ENCODE measurements at places on chromosomes 2 and 18.

GRCh38 chr2:8615576-8616281, 66.1 kb upstream of the ID2 start:
- DNase-seq = no peak

GRCh38 chr18:23266717-23267446, 131.6 kb downstream of the CABLES1 start:
- DNase-seq = no peak

- no peak for DNase-seq
These were observed 33.3 kb downstream of the NDUFA10 start for GRCh38 chr2:239991689-239992314.

DNA sequence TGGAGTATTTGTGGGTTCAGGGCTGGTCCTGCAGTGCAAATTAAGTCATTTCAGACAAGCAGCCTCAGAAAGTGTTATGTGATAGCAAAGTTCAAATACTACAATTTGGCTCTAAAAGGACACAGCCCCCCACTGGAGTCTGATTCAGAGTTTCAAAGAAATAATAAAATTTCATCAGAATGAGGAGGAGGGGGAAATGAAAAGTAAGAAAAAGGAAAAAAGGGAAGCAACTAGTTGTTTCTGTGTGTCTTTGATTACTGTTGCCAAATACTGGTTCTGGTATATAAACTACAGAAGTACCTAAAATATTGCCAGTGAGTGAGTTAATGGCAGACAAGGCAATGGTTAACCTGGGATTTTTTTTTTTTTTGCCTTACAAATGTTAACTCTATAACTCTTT, 773.9 kb downstream of the BCL11A start:
- no peak for DNase-seq

DNA sequence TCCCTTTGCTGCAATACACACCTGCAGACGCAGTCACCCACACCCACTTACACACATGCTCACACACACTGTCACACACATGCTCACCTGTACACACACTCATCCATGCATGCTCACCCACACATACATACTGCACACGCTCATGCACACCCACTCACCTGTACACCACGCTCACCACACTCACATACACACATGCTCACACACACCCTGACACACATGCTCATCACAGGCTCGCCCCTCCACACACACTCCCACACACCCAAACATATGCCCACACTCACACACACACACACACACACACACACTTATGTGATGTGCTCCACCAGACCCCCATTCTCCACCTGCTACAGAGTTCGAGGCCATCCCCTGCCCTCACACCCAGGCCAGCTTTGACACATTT, 22.8 kb upstream of the CREG2 start:
- no peak for DNase-seq

DNA sequence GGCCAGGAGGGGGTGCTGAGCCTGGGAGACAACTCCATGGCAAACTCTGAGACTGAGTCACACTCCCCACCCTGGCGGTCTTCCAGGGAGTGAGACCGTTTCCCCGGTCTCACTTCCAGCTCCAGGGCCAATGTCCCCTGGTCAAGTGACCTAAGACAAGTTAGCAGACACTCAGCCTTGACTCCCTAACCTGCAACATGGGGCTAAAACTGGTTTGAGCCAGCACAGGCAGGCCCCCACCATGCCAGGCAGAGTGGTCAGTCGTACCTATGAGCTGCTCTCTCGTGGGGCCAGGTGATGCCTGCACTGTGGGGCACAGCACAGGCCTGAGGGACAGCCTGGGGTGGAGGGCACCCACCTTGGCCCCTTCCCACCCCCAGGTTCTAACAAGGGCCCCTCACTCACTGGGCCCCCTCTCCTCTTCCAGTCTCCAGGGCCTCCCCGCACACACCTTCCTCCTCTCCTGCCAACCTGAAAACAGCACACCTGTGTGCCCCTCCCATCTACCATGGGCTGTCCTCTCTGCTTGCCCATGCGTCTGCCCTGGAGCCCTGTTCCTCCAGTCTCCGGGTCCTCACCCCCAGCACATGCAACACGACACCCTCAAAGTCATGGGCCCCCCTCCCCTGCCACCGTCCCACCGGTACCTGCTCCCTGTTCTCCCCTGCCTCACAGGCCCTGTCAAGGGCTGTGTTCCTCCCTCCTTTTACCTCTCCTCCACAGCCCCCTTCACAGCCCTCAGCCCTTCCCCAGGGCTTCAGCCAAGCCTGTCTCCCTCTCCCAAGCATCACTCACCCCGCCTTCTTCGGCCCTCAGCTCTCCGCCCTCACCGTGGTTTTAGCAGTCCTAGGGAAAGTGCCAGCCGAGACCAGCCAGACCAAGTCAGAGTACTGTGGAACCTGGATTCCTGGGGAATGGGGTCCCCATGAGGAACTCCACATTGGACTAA, 1.6 kb downstream of the GPR17 start:
- DNase-seq = no peak

- no peak for DNase-seq
These were observed 56.8 kb upstream of the KIDINS220 start for GRCh38 chr2:8893978-8894820.

DNA sequence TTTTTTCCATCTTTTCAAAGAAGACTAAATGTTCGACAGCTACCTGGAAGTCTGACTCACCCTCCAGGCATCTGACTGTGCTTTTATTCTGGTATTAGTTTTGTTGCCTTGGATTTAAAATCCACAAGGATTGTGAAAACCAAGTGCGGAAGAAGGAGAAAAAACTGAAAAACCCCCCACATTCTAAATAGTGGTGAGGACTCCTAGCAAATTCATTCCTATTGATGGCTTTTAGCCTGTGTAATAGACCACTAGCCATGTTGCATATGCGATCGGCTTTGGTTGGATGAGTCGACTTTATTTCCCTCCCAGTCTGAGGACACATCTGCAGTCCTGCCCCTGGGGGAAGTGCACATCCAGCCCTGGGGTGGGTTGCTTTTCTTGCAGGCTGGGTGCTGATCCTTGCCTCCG, 16.9 kb downstream of the LDLRAD4 start:
- peak; percentile 39 for DNase-seq

DNA sequence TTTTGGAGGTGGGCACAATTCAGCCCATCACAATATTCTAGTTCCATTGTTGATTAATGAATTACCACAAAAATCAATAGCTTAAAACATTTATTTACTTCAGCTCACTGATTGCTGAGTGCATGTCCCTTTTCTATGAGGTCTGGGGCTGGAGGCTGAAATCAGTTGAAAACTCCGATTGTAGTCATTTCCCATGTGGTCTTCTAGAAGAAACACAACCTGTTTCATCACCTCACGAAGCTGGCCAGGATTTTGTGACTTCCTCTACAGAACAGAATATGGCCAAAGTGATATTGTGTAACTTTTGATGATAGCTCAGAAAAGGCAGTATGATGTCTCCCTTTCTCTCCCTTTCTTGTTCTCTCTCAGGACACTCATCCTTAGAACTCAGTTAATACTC, 44.1 kb upstream of the CYRIA start:
- no peak for DNase-seq

DNA sequence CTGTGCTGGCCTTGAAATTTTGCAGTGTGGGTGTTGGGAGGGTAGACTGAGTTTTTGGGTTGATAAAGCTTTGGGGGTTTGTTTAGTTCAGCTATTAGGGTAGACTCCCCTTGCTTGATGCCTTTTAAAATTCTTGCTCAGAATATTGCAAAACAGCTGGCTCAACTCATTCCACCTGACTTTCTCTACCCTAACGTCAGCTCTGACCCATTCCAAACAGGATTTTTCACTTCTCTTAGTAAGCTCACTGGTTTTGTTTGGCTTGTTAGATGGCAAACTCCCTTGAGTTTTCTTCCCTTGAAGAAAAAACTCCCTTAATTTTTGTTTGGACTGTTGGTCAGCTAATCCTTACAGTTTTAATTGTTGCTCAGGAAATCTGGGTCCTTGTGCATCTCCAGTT, 195.1 kb upstream of the DTNA start:
- no peak for DNase-seq

DNA sequence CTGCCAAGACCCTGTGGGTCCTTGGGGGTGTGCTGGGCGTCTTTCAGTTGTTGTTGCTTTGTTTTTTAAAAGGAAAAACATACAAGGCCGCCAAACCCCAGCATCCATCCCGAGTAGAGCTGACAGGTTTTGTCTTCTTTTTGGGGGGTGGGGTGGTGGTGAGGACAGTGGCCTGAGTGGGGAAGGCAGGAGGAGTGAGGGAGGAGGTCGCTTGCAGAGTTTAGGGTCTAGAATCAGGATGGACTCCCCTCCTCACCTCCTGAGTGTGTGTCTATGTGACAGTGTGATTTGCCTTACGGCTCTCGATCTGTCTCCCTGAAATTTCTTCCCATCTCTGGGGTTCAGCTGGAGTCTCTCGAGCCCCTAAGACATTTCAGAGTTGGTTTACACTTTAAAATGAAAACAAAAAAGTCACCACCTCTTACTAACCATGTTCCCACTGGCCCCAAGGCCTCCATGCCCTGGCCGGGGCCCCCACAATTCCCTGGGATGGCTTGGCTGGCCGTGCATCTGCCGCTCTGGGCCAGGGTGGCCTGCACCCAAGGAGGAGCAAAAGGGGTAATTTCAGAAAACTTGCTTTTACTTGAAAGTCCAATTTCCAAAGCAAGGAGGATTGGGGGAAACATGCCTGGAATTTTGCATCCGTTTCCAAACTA, 5.0 kb downstream of the SIX3 start:
- DNase-seq = no peak

- DNase-seq = no peak
These were observed 202.2 kb downstream of the TCF4 start for GRCh38 chr18:55385770-55386169.

DNA sequence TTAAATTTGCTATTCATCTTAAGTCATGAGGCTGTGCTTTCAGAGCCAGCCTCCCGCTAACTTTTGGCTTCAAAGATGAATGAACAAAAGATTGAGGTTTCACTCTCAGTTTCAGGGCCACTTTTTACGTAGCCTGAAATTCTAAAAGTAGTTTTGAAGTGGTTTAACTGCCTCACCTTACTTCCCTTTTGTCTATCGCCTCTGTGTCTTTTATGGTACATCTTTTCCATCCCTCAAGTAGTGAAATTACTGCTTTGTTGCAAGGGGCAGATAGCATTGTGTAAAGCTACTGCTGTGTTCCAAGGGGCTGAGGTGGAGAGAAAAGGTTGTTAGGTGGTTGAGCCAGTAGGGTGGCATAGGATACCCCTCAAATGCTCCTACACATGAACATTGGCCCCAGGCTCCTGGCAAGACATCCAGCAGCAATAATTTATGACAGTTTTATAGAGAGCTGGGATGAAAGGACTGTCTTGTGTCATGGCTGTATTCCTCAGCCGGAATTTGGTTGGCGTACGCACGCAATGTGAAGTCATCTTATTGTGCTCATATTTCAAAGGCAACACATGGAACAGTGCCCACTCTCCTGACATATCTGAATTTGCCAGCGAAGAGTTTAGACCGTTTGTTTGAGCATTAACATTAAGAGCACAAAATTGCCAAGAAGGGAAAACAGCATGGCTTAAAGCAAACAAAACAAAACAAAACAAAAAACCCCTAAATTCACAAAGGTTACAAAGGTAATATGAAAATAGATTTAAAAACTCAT, 32.2 kb downstream of the QPCT start:
- DNase-seq = no peak

DNA sequence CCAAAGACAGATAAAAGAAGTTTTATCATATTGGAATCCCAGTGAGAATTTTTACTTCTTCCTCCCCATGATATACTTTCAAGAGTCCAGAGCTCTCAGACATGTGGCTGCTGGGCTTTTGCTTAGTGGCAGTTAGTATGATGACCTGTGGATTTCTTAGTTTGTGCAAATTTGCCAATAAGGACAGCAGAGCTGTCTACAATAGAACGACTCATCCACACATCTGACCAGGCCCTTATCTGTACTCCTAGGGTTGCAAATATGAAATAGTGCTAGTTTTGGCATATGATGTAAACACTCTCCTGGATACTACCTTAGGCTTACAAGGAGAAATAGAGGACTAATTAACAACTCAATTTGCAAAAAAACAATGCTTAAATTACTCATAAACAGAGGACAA, 758.4 kb upstream of the TMEFF2 start:
- no peak for DNase-seq

GRCh38 chr2:203586696-203587095, 51.6 kb upstream of the RAPH1 start:
- DNase-seq = no peak

- no peak for DNase-seq
These were observed 8.4 kb downstream of the BARD1 start for GRCh38 chr2:214801068-214801467.

DNA sequence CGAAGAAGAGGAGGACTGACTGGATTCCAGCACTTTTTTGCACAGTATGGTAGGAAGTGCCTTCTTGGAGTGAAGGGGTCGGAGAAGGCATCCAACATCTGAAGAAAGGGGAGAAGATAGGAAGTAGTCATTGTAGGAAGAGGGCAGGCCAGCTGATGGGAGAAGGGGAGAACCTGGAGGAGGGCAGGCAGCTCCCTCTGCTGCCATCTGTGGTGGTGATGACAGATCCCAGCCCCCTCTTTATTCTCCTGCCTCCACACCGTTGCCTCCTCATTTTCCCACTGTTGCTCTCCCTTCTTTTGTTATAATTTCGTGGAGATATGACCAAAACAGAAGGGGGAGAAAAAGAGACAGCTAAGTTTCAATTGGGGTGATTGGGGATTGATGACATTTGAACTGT, 2.9 kb upstream of the SCYGR2 start:
- DNase-seq = no peak

GRCh38 chr18:30889519-30890301, 152.8 kb downstream of the DSC3 start:
- no peak for DNase-seq

DNA sequence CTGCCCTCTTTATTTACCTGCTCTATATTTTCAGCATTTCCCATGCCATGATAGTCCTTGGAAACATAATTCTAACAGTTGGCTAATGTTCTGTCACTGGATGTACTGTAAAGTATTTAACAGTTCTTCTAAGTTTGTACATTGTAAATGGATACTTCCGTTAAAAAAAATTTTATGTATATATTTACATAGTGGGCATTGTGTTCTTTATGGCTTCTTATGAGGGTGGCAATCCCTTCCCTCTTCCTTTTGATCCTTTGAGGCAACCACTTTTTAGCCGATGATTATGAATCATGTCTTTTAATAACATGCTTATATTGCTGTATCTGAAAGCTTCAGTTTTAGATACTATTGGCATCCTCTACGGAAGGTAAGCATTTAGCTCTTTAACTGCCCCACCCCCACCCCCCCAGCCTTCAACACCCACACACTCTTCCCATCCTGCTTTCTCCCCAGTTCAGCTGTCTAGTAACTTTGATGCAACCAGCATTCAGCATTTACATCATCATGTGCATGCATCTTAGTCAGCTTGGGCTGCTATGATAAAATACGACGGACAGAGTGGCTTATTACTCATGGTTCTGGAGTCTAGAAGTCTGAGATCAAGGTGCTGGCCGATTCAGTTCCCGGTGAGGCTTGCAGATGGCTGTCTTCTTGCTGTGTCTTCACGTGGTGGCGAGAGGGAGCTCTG, 21.0 kb upstream of the EDAR start:
- DNase-seq = no peak

DNA sequence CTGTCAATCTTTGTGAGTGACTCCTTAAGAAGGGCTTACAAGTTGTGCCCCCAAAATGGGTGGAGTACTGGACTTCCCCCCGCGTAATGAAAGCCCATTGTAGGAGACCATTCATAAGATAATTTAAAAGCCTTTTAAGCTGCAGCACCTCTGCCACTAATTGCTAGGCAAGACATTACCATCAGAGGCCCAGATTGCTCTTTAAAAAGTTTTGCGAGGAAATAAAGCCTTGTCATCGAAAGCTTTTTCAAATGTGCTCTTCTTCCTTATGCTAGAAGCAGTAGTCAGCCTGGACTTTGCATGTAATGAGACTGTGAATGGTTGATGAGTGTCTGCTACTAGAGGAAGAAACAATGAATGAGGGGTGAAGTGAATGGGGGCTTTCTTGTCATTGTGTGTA, 345.3 kb upstream of the CDH2 start:
- no peak for DNase-seq

- no peak for DNase-seq
These were observed 45.6 kb downstream of the MREG start for GRCh38 chr2:215967590-215968378.

Measured in left hindlimb (tissue), 1 donor.